ENCODE measurements at places on chromosomes 6 and 20. TPM values are rescaled to one million over a fixed set of nuclear protein-coding genes. Genes with fewer than 3 reads are reported as not detected.

DNA sequence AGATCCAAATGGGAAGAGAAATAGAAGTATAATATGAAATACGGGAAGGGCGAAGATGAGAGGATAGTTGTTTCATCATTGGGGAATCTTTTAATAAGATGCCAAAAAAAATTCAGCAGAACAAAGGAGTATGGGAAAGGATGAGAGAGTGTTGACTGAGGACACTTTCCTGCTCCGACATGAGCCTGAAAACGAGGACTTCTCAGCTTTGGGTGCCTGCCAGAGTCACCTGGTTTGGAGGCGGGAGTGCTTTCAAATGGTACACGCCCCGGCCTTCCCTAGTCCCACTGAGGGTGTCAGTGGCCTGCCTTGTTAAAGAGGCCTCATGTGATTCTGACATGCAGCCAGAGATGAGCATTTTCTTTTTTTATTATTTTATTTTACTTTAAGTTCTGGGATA, 250.9 kb downstream of the ANKRD60 start:
- DNase-seq = no peak

The FGD2 gene
- total RNA-seq = 3.1 TPM

DNA sequence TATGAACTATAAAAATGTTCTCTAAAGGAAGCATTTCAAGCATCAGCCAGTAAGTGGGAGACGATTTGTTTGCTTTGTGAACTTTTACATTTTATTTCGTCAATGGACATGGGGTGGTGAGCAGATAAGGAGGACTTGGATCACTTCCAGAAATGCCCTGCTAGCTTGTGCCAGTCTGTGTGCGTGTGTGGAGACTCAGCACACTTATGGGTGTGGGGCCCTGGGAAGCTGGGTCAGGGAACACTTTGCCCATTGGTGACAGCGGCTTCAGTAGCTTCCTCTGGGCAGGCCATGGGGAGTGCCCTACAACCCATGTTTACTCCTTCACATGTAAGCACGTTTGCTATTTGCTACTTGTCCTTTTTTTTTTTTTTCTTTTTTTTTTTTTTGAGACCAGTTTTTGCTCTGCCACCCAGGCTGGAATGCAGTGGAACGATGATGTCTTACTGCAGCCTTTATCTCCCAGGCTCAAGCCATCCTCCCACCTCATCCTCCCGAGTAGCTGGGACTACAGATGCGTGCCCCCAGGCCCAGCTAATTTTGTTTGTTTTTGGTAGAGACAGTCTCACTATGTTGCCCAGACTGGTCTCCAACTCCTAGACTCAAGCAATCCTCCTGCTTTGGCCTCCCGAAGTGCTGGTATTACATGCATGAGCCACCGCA, 24.2 kb downstream of the PRDM1 start:
- no peak for DNase-seq

DNA sequence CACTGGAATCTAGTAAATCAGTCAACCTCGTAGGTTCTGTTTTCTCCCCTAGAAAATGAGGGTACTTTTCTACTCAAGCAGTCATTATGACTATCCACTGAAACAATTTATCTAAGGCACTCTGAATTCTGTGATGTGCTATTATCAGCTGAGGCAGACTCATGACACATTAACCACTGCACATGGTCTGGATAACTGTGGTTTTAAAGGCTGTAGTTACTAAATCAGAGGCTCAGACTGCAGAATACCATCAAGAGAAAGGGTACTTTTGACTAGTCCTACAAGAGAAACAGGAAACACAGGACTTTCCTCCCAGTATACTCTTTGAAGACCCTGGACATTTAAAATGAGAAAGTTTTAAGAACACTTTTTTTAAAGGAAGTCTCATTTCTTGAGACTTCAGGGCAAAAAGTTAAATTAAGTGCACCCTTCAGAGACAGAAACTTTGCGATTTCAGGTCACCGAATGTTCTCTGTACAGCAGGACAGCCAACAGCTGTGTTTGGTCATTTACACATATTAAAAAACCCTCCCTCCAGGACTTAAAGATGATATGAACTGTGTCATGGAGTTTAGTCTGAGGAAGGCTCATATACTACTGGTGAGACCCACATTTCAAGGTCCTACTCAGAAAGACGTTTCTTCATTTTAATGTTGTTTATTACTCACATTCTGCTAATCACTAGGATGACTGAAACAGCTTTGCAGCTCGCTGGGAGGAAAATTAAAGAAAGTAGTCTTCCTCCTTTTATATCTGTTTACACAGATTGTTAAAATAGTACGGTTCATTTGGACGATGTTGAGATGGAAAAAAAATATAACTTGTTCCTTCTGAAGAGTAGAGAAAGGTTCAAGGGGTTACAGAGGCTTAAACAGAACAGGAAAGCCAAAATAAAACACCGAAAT, 19.9 kb downstream of the ATXN1 start:
- no peak for DNase-seq

The RSPO4 gene
- total RNA-seq = 0.27 TPM

DNA sequence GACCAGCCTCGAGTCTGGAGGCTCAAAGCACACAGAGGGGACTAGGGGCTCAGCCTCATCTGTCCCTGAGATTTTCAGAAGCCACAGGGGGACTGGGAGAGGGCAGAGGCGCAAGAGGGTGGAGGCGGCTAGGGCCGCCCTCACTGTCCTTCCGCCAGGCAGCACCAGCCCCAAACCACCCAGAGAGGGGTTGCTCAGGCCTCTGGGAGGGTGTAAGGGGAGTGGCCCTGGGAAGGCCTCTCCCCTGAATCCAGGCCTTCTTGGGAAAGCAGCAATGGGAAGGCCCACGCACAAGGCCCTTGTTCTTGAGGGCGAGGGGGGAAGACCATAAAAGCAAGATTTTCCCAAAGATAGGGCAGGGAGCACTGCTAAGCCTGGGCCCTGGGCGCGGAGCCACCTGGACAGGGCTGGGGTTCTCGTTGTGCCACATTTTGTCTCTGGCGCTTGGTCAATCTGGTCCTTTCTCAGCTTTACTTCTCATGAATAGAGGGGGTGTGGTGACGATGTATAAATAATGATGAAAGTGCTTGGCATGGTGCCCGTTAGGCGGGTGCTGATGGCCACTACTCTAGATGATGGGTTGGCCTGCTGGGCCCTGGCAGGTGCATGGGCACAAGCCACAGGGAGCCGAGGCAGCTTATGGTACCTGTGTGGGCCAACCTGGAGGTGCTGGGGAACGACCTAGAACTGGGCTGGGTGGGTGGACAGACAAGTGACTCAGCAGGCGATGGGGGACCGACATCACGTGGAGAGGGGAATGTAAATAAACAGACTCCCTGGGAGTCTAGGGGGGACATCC, 4.8 kb downstream of the SAMD10 start:
- peak; percentile 88 for DNase-seq

- peak; percentile 57 for DNase-seq
Measured at GRCh38 chr20:17617868-17618672, 48.2 kb downstream of the DSTN start.

- no peak for DNase-seq
Measured at GRCh38 chr20:62301111-62301668, 1.6 kb upstream of the ADRM1 start.

The WFDC2 gene
- 4.8 TPM for total RNA-seq

The CAGE1 gene
- total RNA-seq = 0.18 TPM

DNA sequence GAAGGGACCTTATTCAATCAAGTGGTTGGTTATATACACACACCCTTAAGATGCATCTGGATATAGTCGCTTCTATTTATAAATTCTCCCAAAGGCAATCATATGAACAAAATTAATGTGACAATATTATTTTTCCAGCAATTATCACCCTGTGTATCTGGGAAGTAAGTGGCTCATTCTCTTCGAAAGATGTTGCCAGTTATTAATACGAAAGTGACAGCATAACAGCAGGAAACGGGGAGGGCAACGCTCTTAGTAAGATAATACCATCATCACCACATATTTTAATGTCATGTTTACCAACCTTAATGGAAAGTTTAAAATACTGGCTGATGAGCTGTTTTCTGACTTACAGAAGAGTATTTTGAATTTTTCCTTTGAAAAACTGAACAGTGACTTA, 697.2 kb upstream of the AGPAT4 start:
- no peak for DNase-seq

- DNase-seq = no peak
Measured at GRCh38 chr6:150967910-150968309, 102.4 kb downstream of the MTHFD1L start.

The FNDC11 gene
- 0.73 TPM for total RNA-seq

The C6orf52 gene
- total RNA-seq = 1.5 TPM

The CLPSL2 gene
- not detected for total RNA-seq

DNA sequence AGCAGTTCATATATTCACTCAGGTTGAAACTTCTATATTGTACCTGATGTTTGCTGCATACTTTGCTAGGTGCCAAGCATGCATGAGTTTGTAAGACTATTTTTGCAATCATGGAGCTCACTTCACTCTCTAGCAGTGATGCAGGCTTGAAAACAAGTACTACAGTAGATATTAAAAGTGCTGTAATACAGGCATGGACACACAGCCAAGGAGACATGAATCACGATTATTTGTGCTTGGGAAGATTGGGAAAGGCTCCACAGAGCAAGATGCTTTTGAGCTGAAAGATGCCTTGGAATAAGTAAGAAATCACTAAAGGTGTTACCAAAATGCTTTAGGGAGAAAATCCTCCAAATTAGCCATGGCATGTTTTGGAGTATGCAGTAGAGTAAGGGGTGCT, 427.4 kb downstream of the UTRN start:
- DNase-seq = no peak

- no peak for DNase-seq
Measured at GRCh38 chr6:34671801-34672656, 24.5 kb downstream of the ILRUN start.
